Psoas muscle (tissue), 8 donors: ENCODE measurements at places on chromosomes 4 and X. TPM values are rescaled to one million over a fixed set of nuclear protein-coding genes. Genes with fewer than 3 reads are reported as not detected.

The SHISA3 gene
- total RNA-seq, result not detected

The TMEM35A gene
- not detected for total RNA-seq

The TLR1 gene
- 2.5 TPM for total RNA-seq

The ERVMER34-1 gene
- not detected for total RNA-seq

The GAGE12E gene
- total RNA-seq, result not detected

The FGA gene
- total RNA-seq, result 0.79 TPM

The DLG3 gene
- total RNA-seq, result 1.2 TPM

The RPA4 gene
- 0.37 TPM for total RNA-seq

The MAGEA11 gene
- total RNA-seq, result not detected

The CORIN gene
- total RNA-seq, result 0.06 TPM

The DOK7 gene
- 47.5 TPM for total RNA-seq

The H2BW1 gene
- total RNA-seq, result not detected

The DRD5 gene
- total RNA-seq, result not detected

The NDNF gene
- total RNA-seq, result 7.6 TPM

The JCHAIN gene
- total RNA-seq, result 1.3 TPM

The LDOC1 gene
- total RNA-seq, result 1.8 TPM

The HTN3 gene
- total RNA-seq, result not detected

The SPATA4 gene
- 0.38 TPM for total RNA-seq

The CPEB2 gene
- total RNA-seq, result 7.6 TPM

The AWAT2 gene
- total RNA-seq, result not detected

The PABPC4L gene
- total RNA-seq, result 0.24 TPM

The TCEAL7 gene
- total RNA-seq, result 11.8 TPM

The TRIML2 gene
- total RNA-seq, result not detected

The FMR1NB gene
- total RNA-seq, result not detected

The CTAG1B gene
- not detected for total RNA-seq

The KDR gene
- 6.1 TPM for total RNA-seq

The IL2 gene
- total RNA-seq, result not detected

The EDA2R gene
- total RNA-seq, result 0.21 TPM

The MCUB gene
- total RNA-seq, result 2.8 TPM

The USP17L30 gene
- total RNA-seq, result not detected

The EGFL6 gene
- total RNA-seq, result not detected

The SSX3 gene
- not detected for total RNA-seq

The KLHL34 gene
- total RNA-seq, result 23.6 TPM
